ENCODE measurements at places on chromosomes 6 and 20.
A peak's percentile ranks its signal among the peaks of the same experiment; 100 is the strongest.

- DNase-seq, result no peak
Measured at GRCh38 chr20:57558614-57559288, 2.2 kb upstream of the PCK1 start.

DNA sequence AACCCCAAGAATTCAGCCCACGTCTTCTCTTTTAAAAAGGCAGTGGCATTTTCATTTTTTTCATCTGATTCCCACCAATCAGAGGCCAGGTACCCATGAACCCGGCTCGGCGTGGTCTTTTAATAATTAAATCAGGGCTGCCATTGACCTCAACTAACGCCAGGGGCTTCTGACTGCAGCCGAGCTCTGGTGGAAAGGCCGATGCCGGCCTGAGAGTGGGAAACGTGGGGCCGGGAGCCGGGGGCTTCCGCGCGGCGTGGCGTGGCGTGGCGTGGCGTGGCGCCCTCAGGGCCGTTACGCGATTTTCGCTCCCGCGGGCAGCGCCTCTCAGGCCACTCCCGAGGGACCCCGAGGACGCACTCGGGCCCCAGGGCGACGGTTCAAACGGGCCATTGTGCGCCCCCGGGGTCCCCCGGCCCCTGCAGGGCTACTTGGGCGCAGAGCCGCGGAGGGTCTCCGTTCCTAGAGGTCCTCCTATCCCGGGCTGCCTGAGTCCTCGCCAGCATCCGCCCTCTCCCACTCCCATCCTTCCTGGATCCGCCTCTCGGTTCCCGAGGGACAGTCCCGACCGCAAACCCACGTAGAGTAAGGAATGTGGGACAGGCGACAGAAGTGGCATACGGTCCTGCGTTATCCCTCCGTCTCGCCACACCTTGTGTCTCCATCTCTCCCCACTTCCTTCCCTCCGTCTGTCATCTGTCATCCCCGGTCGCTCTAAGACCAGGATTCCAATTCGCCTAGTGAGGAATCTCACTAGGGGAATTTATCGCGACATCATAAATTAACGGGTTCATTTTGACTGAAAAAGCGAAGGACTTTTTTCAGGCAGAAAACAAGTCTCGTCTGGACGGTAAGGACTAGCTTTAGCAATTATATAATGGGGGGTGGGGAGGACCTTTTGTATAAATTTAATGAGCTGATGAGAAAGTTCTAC is 876 bp upstream of the TBPL1 start:
- DNase-seq, result peak; percentile 40

- DNase-seq, result peak; percentile 9
Measured at GRCh38 chr6:108068618-108069017, 5.9 kb downstream of the OSTM1 start.

- DNase-seq, result no peak
Measured at GRCh38 chr6:21078497-21078896, 515.1 kb upstream of the SOX4 start.

GRCh38 chr20:59435518-59435917 is 135.1 kb downstream of the EDN3 start:
- DNase-seq, result no peak

DNA sequence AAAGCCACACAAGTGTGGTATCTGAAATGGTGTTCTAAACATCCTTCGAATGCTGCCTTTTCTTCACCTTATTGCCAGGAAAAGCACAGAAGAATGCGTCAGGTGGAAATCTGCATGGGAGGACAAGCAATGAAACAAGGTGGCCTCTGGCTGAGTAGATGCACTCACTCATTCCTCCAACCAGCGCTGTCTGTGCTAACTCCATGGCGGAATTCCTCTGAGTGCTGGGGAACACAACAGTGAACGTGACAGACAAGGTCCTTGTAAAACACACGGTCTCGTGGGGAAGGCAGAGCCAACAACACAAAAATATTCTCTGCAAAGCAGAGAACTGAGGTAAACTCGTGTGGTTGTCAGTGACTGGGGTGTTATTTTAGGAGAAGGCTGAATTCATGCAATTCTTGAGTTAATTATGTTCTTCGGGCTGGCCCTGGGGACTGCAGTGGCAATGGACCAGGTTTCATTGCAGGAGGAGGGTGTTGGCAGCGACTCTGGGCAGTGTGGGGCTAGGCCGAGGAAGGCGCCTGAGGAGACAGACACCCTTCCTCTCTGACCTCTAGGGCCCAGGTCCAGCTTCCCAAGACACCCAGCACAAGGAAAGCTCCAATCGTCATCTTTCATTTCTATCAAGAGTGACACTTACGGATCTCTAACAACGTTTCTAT is 339.7 kb downstream of the PRKN start:
- DNase-seq, result no peak

- DNase-seq, result no peak
Measured at GRCh38 chr6:4521070-4521469, 255.1 kb upstream of the CDYL start.

DNA sequence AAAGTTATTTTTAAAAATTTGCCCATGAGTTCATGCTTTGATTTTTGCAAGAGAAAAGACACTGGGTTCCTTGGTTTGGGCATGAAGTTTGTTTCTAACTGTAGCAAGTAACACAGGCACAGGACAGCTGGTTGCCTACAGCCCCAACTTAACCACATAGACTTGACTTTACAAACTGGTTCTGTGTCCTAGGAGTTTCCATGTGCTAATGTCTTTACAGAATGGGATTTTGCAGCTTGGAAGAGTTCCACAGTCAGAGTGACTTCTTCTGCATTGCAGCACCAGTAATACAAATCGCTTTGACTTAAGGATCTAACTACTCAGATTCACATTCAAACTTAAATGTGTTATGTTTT is 44.3 kb downstream of the OR2B2 start:
- DNase-seq, result no peak

DNA sequence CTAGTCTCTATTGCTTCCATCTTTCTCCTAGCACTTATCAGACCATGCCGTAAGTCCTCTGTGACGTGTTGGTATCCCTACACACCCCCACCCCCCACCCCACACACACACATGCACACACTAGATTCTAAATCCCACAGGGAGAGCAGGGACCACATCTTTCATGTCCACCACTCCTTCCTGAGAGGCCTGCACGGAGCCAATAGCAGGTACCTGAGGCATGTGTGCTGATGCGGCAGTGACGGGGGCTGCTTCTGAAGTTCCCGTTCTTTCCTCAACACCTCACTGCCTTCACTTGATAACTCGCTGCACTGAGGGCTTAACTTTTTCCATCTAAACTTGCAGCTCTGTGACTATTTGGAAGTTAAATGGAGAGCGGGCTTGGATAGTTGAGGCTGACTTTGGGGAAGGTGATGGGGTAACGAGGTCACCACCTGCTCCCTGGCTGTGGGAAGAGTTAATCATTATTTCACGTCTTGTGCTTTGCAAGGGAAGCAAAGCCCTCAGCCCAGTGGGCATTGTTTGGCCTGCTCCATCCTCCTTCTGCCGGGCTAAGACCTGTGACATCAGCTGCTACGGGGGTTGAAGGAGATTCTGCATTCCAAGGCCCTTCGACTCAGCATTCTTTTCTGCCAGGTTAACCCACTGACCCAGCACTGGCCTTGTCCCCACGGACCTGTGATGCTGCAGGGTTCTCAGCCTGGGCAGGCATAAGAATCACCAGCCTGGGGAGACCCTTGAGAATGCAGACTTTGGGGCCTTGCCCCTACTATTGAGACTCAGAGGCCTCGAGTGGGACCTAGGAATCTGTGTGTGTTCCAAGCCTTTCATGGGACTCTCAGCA is 187.8 kb downstream of the ANKRD60 start:
- no peak for DNase-seq

GRCh38 chr6:152300517-152300916 is 336.6 kb downstream of the SYNE1 start:
- no peak for DNase-seq

- DNase-seq, result no peak
Measured at GRCh38 chr20:52924411-52925271, 47.5 kb upstream of the TSHZ2 start.

- no peak for DNase-seq
Measured at GRCh38 chr20:48189181-48189580, 403.9 kb upstream of the SULF2 start.

GRCh38 chr6:131001945-131002660 is 60.9 kb downstream of the EPB41L2 start:
- no peak for DNase-seq

DNA sequence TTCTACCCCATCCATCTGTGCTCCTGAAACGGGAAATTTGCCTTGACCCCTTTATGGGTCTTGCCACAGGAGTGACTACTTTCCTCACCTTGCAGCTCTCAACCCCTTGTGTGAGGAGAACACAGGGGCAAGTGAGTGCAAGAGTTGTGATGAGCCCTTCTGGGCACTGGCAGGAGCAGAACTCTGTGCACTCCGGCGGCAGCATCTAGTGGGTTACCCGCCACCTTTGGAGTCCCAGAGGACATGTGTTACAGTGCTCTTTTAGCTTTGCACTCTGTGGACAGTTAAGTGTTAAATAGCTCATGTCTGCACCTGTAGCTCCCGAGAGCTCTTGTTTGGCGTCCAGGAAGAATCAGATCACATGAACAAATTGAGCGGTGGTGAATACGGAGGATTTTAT is 940.2 kb downstream of the GRIK2 start:
- no peak for DNase-seq

GRCh38 chr6:9332241-9332780 is 897.0 kb upstream of the SLC35B3 start:
- no peak for DNase-seq

GRCh38 chr6:148027201-148027600 is 315.4 kb upstream of the SASH1 start:
- DNase-seq, result no peak

DNA sequence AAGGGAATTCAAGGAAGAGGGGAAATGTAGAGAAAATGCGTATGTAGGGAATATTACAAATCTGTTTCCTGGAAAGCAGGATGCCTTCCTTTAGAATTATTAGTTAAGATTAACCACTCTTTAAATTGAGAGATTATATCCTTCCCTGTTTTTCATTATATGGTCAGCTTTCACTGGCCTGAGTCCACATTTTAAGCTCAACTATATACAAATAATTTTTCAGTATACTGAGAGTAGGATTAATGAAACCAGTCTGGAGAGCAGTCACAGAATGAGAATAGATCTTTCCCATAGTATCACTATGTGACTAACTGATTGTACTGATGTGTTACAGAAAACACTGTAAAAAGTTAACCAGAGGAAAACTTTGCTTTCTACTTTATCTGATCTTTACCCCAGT is 306.3 kb downstream of the LAMA2 start:
- DNase-seq, result no peak

DNA sequence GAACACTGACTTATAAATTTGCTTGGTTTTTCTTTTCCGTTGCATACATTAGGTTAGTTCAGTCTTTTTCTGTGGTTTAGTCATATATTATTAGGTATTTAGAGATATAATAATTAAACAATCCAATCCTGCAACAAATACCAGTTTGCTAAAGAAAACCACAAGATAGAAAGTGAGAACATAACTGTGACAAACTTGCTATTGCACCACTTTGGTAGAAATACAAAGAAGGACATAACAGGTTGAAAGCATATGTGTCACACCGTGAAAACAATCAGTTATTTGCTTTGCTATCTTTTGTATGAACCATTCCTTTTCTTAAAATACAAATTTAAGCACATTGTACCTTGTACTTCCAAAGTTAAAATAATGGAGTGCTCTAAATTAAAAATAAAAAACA is 42.0 kb upstream of the KCNQ5 start:
- DNase-seq, result no peak

- no peak for DNase-seq
Measured at GRCh38 chr20:36017048-36017951, 48.9 kb downstream of the CNBD2 start.

- DNase-seq, result no peak
Measured at GRCh38 chr6:162863821-162864220, 136.0 kb downstream of the PACRG start.

DNA sequence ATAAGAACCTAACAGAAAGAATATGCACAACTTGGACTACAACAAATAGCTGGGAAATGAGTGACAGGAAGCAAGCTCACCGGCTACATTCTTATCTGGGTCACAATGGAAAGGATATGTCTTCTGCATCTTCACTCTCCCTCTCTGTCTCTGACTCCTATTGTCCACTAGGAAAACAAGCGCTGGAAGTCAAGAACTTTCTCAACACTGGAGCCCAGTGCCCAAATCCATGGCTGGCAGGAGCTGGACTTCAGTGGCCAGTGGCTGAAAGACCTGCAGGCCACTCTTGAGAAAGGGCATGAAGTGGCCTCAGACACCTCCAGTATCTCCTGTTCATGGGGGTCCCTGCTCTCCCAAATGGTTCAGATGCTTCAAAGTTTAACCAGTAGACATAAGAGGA is 62.0 kb downstream of the FAM50B start:
- no peak for DNase-seq

DNA sequence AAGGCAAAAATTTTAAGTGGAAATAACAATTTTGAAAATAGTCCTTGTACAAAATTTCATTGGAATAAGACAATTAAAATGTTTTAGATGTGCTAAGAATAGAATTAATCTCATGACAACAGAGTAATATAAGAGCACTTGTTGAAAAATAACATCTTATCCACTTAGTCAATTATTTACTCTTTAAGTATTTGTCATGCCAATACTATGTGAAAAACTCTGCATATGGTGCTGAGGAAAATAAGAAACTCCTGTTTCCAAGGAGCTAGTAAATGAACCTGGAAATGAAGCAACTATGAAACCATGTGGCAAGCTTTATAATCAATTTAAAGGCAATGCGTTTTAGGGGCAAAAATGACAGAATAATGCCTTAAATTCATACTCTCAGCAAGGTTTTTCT is 42.7 kb upstream of the HCRTR2 start:
- DNase-seq, result no peak

DNA sequence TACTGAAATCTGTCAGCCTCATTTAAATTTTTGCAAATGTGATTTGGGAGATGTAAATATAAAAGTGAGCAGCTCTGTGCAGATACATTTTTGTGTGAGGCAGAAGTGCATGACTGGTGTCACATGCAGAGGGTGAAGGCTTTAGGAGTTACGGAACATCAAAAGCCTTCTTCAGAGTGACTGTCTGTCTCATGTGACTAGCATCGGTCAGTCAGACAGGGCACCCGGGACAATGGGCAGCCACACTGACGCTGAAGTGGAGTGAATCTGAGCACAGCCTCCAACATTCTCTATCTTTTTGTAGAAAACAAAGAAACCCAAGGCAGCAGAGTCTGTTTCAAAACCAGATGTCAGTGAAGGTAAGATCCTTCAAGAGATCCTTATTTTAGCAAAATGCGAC is 7.9 kb upstream of the FAM209A start:
- DNase-seq, result no peak

GRCh38 chr20:1335961-1336698 is 7.2 kb upstream of the SDCBP2 start:
- DNase-seq, result no peak

DNA sequence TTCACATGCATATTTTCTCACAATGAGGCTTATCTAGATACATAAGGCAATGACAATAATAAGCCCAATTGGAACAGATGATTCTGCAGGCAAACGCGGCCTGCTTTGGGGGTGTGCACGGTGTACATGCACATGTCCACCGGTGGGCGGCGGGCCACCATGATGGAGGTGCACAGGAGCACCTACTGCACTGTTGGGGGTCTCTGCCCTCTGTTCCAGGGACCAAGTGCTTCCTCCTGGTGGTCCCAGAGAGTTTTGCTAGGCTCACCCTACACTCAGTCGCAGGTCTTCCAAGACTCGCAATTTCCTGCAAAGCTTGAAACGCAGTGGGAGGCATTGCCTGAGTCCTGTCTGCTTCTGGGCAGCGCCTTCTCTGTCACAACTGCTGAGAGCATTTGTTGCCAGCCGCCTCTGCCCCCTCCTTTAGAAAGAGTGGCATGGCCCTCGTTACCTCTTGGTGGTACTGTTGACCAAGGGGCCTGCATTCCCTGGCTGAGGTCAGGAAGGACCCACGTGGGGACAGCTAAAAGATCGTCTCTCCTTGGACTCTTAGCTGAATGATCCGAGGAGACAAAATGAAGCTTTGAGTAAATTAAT is 135.3 kb downstream of the ERMARD start:
- no peak for DNase-seq
